ENCODE measurements at places on chromosomes 13 and 19. TPM values are rescaled to one million over a fixed set of nuclear protein-coding genes. Genes with fewer than 3 reads are reported as not detected.

Gene CASP14
- total RNA-seq, result 0.12 TPM

Gene SMIM24
- total RNA-seq, result 1.3 TPM

Gene MATK
- 10.1 TPM for total RNA-seq

Gene CYP4F8
- total RNA-seq, result 0.71 TPM

Gene SGCG
- total RNA-seq, result 1.5 TPM

Gene ITGBL1
- total RNA-seq, result 5.7 TPM

Gene HRC
- 1.8 TPM for total RNA-seq

Gene ALOX5AP
- total RNA-seq, result 7.3 TPM

Measured in testis (tissue), 5 donors.